NCI-H460 (cell line): ENCODE measurements at places on chromosomes 11 and 22. TPM values are rescaled to one million over a fixed set of nuclear protein-coding genes. Genes with fewer than 3 reads are reported as not detected.

CELSR1 gene
- 7.0 and 8.7 TPM in 2 replicates for total RNA-seq

SLN gene
- total RNA-seq = not detected in 2 replicates

PAX6 gene
- 11.7 and 13.5 TPM in 2 replicates for total RNA-seq

- no peak for DNase-seq
These were observed 25.8 kb downstream of the RCN1 start for GRCh38 chr11:32116668-32117067.

ESAM gene
- total RNA-seq = 0.15 and 0.23 TPM in 2 replicates

EFEMP2 gene
- 1.0 and 2.8 TPM in 2 replicates for total RNA-seq

- DNase-seq = no peak
These were observed 68.4 kb downstream of the CCDC34 start for GRCh38 chr11:27294654-27295053.

MB gene
- total RNA-seq = 0.10 TPM in 1 of 2 replicates, not detected in the other

DNA sequence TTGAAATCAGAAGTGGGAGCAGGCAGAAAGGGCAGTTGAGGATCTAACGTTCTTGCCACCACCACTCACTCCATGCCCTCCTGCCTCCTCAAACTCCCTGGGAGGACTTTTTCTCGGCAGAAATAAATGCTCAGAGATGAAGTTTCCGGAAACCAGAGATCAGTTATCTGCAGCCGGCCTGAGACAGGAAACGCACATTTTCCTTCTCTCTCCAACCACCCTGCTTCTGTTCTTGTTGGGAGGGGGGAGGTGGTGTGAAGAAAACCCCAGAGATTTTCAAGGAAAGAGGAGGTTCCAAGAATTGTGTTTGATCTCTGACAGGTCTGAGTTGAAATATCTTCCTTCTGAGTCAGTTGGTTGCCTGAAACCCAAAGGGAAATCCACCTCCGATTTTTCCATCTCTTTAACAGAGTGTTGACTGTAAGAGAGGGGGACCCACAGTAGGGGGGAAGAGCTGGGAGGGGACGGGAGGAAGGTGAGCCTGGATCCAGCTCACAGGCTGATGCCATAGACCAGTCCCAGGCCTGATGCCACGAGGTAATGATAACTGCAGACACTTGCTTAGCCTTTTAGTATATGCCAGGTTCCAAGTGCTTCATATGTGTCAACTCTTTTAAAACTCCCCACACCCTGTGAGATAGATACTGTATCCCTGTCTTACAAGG is 100.8 kb downstream of the TRAF6 start:
- DNase-seq = no peak

CTR9 gene
- 12.2 TPM in 2 replicates for total RNA-seq

- peak; percentile 73 for DNase-seq
These were observed 32.7 kb upstream of the CCDC34 start for GRCh38 chr11:27395556-27396258.

- DNase-seq = no peak
These were observed 19.0 kb downstream of the CYTH4 start for GRCh38 chr22:37301144-37301830.

- no peak for DNase-seq
These were observed 61.6 kb upstream of the KCNQ1OT1 start for GRCh38 chr11:2761131-2762030.

DNA sequence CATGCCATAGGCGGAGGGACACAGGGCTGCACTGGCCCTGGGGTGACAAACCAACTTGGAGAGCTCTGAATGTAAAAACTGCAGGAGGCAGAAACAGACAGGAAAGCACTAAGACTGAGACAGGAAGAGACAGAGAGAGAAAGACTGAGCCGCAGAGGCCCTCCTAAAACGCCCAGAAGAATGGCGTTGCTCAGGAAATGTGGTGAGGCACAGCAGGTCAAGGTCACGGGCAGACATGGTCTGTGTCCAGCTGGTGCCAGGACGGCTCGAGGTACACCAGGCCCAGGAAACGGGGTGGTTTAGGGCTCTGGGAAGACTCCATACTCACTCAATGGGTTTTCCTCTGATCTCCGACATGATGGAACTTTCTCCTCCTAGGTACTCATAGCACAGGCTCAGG is 29.1 kb downstream of the MAFF start:
- no peak for DNase-seq
